ENCODE measurements at places on chromosomes 11 and 22.

GRCh38 chr11:47243454-47243853 lies 5.2 kb downstream of the ACP2 start:
- no peak for DNase-seq

- no peak for DNase-seq
Measured at GRCh38 chr11:63907808-63908530, 9.0 kb downstream of the RCOR2 start.

DNA sequence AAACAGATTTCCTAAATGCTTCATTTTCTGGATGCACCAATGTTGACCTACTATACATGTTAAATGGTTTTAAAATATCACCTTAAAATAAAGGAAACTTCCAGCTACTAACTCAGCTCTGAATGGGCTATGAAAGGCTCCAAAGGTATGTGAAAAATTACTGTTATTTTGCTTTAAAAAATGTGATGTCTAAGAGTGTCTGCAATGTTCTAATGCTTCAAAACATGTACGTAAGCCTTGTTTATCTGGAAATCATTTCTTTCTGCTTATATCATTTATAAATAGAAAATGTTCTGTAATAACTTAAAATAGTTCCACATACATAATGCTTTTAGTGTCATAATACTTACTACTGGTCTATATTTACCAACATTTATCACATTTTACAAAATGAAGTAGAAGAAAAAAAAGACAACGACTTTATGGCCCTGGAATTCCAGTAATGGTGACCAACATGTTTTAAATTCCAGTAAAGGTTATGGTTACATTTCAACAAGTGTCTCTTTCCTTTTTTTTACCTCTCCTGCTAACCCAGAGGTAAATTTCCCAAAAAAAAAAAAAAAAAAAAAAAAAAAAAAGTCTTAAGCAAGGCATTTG lies 2.5 kb downstream of the BDNF start:
- no peak for DNase-seq

DNA sequence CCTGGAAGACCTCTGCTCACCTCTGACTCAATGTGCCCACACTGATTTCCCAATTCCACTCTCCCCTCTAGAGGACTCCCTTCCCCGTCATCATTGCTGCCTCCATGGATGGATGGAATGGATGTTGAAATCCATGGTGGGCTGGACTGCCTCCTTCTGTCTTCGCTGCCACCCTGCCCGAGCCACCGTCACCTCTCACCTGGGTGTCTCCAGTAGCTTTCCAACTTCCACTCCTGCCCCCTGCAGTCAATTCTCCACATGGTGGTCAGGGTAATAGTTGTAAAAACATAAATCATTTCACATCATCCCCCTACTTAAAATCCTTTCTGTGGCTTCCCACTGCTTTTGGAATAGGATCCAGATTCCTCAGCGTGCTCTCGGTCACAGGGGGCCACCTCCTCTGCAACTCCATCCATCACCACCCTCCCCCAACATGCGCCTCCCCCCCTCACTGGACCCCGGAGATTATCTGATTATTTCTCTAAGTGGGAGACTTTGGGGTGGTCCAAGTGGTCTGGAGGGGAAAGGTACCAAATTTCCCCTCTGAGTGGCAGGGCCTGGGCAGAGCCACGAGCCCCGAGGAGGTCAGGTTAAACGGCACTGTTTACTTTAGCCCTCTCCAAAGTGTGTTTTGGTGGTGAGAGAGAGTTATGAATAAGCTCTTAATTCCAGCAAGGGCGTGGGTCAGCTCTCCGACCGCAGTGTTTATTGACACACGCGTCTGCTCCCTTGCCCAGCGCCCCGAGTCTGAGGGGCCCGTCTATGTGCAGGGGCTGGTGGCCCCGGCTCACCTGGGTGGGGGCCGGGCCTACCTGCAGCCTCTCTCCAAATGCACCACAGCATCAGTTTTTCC lies 313.7 kb downstream of the MN1 start:
- no peak for DNase-seq

DNA sequence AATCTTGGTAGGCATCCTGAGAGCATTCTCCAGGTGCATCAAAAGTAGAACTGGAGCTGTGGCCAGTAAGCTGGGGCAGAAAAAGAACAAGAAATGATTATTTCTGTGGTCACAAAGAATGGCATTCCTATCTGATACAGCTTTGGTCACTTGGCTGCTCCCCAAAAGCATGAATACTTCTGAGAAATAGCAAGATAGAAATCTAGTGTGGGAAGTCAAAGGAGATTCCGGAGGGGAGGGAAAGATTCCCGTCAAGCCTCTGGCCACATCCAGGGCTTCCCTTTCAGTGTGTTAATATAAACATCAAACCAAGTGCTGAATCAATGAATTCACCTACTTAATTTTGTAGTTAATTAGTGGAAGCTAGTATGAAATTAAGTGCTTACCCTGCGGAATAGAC lies 1185.4 kb downstream of the LRRC4C start:
- DNase-seq = no peak

DNA sequence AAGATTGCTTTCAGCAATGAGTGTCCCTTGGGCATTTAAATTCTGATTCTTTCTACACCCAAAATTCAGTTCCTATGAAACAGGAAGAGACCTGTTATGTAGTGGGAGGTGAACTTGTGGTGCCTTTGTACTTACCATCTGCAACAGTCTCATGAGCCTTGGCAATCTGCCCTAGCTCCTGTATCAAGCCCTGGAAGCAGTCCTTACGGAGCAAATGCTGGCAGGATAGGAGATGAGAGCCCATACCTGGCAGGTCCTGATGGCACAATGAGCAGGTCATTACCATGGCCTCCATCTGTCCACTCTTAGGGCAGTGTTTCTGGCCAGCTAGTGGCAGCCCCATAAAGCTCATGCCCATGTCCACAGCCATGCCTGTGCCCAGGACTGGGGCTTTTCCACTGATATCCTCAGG lies 10.8 kb downstream of the TRIM66 start:
- no peak for DNase-seq

All from aorta (tissue), 5 donors.